ENCODE measurements at places on chromosomes 1 and 21.

- no peak for DNase-seq
Observed at GRCh38 chr1:212381397-212382035, 33.2 kb downstream of the PACC1 start.

DNA sequence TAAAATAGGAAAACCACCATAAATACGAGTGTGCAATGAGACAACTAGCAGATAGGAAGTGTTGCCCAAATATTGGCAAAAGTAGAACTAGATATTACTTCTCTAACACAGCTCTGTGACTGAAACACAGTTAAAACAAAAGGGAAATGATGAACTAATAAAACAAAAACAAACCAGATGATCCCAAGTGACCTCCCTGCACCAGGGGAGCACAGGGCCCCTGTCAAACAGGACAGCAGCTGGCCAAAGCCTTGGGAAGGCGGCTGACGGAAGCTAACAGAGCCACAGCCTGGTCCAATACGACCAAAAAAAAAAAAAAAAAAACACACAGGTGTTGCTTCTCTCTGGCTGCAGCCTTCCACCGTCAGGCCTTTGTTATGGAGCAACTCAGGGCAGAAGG, 17.8 kb downstream of the ZBTB17 start:
- no peak for DNase-seq

DNA sequence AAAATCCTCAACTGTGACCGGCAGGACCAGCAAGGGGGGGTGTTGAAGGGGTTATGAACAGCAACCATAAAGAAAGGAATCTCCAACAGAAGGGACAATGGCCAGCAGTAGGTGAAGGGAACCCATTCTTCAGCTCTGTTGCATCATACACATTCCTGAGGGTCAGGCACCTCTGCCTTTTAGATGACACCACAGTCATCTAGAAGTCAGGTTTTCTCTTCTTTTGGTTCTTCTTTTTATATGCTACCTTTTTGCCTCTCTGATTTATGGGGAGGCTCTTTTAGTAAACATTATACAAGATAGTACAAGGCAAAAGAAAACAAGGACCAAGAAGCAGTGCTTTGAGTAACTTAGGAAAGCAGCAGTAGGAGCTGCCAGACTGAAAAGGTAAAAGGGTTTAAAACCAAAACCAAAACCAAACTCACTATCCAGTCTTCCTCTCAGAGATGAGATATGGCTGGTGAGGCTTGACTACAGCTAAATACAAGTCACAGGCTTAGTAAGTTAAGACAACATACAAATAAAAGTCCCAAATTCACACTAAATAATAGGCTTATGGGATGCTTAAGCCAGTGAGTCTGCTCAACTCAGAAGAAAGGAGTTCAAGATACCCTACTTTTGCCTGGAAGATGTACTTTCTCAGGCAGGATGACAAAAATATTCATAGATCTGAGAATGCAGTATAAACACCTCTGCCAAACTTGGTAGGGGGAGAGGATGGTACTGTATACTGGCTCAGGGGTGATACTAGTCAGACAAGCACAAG, 4.1 kb downstream of the TEX38 start:
- DNase-seq: no peak

GRCh38 chr1:21822349-21822748, 10.3 kb downstream of the LDLRAD2 start:
- no peak for DNase-seq

GRCh38 chr1:15882665-15883064, 35.2 kb downstream of the SPEN start:
- no peak for DNase-seq

DNA sequence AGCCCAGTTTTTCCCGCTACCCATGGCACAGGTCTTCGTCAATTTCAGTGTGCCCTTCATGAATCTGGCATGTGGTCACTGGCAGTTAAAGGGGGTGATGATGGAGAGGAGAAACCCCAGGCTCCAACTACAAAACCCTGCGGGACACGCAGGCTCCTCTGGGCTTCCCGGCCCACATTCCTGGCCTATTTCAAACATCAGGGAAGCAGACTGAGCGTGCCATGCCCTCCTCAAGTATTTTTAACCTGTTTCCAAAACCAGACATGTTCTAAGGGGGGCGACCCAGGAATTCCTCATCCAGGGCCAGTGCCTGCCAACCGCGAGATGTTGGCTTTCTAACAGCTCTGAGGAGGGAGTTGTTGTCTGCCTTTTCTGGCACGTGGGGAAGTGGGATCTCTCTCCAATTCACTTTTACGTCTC, 85.1 kb downstream of the CAPZB start:
- DNase-seq: no peak

DNA sequence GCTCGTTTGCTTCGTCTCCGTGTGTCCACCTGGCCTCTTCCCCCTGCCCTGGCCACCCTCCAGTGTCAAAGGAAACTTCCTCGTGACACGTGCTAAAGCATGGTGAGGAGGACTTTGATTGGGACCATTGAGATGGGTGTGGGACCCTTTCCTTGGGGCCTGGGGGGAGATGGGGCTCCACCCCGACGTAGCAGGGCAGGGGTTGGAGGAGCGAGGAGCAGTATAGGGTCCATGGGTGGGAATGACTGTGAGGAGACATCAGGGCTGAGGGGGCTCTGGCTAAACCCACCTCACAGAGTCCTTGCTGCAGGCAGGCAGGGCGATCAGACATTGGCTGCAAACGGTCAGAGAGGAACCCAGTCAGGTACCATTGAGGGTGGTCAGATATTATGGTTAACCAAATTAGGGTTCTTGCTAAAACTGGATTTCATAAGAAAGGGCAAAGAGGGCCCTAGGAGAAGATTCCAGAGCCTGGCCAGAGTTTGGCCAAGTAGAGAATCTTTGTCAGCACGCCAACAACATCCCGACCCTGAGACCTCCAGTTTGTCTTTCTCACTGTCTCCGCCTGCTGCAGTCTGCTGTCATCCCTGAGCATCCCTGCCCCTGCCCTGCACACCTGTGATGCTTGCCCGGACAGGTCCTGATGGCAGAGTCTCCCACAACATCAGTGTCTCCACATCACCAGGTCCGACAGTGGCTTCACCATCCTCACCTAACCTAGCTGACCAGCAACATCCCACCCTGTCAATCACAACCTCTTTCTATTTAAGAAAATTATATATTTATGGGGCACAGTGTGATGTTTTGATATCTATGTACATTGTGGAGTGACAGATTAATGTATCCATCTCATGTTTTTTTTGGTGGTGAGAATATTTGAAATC, 8.0 kb downstream of the RNF187 start:
- DNase-seq: no peak

- DNase-seq: no peak
Observed at GRCh38 chr1:204721373-204722055, 36.0 kb upstream of the LRRN2 start.

DNA sequence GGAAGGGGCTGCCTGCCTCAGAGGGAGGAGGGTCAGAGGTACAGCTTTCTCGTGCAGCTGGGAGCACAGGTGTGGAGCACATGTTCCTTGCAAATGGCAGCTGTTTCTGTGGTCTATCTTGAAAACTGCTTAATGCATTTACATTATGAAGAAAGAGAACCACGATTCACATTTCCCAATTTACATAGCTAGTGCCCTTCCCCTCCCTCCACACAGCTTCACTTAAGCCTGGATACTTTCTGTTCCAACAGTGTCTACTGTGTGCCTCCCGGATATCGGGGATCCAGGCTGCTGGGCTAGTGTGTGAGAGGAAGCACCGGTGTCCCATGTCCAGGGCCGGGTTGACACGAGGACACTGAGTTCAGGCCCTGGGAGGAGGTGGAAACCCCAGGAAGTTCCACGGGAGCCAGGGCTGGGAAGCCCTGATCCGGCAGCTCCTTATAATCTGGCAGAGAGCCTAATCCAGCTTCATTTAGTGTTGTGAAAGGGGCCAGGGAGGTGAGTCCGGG, 31.6 kb downstream of the TMCC2 start:
- DNase-seq: no peak

DNA sequence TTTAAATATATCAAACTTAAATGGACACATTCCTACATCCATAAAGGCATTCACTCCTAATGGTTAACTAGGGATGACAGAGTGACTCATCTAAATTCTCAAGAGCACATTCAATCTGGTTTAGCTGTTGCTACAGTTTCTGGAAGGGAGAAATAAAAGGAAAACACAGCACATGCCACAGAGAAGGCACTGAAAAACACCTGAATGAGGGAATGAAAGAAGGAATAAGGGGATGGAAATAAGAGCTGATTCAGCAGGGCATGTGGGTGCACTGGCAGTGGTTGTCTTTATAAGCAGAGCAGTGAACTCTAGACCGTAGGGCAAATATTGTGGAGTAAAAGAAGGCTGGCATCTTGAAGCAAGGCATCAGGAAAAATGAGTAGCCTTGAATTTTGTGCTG, 79.3 kb downstream of the LHX4 start:
- no peak for DNase-seq

DNA sequence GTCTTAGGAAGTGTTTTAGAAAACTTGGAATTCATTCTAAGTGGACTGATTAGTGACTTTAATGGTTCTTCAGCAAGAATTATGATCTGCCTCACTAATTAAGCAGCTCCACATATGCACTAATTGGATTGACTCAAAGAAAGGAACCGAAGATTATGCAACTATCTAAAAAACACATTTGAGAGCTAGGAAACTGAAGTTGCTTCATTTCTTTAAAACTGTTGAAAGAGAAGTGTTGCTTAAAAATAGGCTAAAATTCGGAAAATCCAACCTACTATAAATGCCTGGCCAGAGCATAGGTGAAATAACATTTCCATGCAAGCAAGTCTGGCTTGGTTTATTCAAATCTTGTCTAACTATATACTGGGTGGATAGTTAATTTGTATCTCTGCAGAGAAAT, 502.9 kb upstream of the ZRANB2 start:
- no peak for DNase-seq

DNA sequence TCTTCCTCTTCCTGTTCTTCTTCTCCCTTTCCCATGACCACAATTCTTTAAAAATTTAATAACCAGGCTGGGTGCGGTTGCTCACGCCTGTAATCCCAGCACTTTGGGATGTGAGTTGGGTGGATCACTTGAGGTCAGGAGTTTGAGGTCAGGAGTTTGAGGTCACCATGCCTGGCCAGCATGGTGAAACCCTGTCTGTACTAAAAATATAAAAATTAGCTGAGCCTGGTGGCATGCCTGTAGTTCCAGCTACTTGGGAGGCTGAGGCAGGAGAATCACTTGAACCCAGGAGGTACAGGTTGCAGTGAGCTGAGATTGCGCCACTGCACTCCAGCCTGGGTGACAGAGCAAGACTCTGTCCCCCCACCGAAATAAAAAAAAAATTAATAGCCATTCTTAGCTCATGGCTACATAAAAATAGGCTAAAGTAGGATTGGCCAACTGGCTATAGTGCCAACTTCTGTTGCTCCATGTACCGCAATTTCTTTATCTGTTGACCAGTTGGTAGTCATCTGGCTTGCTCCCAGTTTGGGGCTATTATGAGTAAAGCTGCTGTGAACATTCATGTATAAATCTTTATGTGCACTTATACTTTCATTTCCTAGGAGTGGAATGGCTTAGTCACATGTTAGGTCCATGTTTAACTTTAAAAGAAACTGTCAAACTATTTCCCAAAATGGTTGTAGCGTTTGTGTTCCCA, 136.3 kb downstream of the PEX14 start:
- DNase-seq: no peak

GRCh38 chr1:41640756-41641474, 156.4 kb upstream of the EDN2 start:
- no peak for DNase-seq

GRCh38 chr1:153515504-153516394, 20.0 kb downstream of the S100A6 start:
- no peak for DNase-seq

DNA sequence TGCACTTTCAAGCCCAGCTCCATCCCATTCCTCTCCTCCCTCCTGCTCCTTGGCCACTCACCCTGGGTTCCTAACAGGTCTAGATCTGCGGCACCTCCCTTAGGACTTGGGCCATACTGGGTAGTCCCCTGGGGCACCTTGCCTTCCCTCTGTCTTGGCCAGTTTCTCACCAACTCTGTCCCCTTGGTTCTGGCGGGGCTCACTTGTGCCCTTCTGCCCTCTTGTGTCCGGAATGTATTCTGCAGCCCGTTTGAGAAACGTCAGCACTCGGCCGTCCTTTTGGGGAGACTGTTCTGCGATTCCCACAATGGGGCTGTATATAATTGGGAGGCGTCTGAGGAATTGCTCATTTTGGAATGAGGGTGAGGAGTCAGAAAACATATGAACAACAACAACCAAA, 162.4 kb downstream of the ZSCAN20 start:
- DNase-seq: peak; percentile 9

DNA sequence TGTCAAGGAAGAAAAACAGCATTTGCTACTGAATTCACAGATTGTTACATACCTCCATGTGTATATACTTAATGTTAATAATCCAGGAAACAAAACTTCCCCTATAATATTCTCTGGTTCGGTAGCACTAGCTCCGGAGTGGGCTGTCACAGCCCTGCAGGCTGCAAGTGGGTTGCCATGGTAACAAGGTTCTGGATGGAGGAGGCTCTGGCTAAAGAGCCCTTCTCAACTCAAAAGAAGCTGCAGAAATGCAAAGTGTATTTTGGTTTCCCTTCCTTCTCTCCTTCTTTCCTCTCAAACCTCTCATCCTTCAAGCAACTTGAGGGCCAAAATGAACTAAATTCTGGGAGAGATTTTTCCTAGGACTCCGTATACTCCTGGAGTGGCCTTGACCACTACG, 45.2 kb downstream of the ASTN1 start:
- DNase-seq: no peak
